LNCaP clone FGC (cell line): ENCODE measurements at places on chromosomes 5 and 9.

DNA sequence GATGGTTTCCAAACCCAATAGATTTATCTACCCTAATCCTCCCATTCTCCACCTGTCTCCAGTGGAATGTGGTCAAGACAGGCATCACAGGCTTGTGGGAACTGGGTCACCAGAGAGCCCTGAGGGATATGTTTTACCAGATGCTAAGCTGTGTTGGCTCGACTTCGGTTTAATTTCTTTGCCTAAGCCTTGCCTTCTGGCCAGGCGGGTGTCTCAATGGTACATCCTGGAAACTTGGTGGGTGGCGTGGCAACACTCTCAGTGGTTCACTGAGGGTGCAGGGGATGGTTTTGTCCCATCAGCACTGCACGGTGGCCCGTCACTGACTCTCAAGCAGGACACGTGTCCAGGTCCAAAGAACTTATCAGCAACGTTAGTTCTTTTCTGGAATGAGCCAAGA is 192.2 kb downstream of the TENT4A start:
- no peak for DNase-seq

DNA sequence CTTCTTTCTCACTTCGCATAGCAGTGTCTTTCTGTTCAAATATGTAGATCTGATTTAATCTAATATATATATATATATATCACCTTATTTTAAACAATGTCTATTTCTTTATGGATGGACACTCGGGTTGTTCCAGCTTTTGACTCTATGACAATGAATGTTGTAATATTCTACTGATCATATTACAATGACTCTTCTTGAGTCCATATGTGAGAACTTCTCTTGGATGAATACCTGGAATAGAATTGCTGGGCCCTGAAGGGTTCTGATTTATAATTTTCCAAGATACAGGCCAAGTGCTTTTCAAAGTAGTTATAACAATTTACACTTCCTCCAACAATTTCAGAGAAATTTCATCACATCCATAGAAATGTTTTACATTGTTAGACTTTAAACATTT is 28.8 kb downstream of the NTRK2 start:
- DNase-seq = no peak

GRCh38 chr5:153896117-153896516 is 142.6 kb downstream of the FAM114A2 start:
- DNase-seq = no peak

- no peak for DNase-seq
Observed at GRCh38 chr5:82314964-82315758, 37.0 kb upstream of the RPS23 start.

DNA sequence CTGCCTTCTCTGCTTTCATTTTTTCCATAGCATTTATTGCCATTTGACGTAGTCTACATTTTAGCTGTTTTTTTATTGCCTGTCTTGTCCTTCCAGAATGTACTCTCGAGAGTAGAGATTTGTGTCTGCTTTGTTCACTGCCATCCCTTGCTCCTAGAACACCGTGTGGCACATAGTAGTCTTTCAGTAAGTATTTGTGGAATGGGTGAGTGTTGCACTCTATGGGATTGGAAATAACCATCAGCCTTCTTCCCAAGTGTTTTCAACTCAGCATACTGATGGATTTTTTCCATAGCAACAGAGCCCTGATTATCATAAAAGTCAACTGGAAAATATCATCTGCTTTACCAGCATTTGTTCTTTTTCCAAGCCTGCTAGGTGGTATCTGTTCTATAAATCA is 462.6 kb downstream of the ENC1 start:
- no peak for DNase-seq

- DNase-seq = peak; percentile 11
Observed at GRCh38 chr5:122759241-122760070, 15.4 kb upstream of the SNX2 start.

DNA sequence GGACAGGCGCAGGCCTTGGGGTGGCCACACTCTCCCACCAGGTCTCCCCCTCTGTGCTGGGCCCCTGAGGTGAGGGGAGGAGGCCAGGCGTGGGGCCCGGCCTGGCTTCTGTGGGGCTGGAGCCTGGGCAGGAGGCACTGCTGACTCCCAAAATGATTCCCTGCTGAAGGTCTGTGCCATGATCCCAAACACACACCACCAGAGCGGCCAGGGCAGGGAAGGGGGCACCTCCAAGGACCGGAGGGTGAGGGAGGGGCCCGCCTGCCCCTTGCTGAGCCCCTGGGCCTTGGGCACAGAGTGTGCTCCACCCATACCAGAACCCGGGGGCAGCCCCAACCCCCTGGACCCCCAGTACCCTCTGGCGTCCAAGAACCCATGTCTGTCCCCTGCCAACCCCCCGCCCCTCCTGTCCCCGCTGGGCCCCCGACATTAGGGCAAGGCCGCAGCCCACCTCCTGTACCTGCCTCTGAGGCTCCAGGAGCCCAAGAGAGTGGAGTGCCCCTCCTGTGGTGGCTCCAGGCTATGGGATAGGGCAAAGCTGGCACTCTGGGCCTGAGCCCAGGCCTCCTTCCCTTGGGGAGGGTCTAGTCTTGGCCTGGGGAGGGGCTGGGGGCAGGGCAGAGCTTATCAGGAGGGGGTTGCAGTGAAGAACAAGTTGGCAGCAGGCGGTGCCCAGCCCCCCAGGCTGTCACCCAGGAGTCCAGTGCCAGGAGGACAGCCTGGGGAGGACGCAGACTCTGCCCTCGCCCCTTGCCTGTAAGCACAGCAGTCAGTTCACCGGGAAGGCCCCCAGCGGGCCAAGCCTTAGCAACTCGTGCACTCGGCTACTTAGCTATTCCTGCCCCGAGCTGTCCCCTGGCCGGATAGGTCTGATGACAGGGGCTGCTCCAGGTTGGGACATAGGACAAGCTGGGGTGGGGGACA is 2.6 kb upstream of the EGFL7 start:
- no peak for DNase-seq

GRCh38 chr9:124399323-124399967 is 15.8 kb downstream of the PSMB7 start:
- no peak for DNase-seq

DNA sequence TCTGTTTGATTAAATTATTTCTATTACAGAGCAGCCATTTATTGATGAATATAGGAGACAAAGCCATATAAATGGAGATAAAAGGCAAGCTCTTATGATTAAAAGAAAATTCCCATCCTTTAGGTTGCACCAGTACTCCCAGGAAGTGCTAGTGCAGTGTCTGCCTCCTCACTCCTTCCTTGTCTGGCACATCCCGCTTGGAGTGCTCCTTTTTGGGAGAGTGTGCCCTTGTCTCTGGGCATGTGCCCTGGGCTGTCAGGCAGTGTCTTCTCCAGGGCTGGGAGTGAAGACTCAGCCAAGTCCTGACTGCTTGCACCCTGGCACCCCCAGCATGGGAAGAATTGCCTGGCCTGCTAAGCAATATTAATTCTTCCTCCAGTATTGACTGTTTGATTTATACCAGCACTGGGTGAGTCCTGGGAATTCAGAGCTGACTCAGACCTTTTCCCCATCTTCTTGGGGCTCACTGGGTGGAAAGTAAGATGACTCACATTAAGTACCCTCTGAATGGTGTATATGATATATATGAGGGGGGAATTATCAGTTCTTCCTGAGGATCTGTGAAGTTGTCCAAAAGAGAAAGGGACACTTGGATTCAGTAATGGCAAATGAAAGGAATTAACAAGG is 62.1 kb downstream of the ZSWIM6 start:
- DNase-seq = no peak

- DNase-seq = no peak
Observed at GRCh38 chr5:141529002-141529401, 40.1 kb downstream of the PCDHGC5 start.

DNA sequence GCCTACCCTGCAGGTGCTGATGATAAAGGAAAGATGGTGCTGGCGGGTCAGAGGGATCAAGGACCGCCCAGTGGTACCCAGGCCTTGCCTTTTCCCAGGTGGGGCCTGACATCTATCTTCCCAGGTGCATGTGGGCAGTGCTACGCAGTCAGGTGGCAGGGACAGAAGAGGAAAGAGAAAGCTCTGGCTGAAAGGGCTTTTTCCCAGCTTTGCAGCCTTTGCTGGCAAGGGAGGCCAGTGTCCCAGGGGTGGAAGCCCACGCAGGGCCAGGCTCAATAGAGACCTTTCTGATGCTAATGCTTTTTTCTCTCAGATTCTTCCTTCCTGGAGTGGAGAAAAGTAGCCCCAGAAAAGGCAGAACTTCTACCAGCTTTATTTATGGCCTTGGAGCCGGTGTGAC is 36.7 kb downstream of the FABP6 start:
- no peak for DNase-seq

- DNase-seq = no peak
Observed at GRCh38 chr9:76240578-76240977, 153.6 kb downstream of the RFK start.

GRCh38 chr5:61523997-61524396 is 191.9 kb downstream of the ZSWIM6 start:
- no peak for DNase-seq

- DNase-seq = no peak
Observed at GRCh38 chr5:65774346-65774745, 52.3 kb downstream of the NLN start.
